ENCODE measurements at places on chromosomes 1 and 21.

DNA sequence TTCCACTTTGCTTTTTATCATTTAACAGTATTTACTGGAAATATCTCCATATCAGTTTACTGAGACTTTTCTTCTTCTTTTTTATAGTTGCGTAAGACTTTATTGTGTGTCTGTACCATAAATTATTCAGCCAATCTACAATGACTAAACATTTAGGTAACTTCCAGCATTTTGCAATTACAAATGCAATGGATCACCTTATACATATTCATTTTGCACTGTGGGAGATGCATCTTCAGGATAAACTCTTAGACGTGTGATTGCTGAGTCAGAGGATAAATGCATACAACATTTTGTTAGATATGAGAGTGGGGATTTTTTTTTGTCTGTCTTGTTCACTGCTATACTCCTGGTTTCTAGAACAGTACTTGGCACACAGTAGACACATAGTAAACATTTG, 95.7 kb upstream of the GCLM start:
- no peak for DNase-seq

DNA sequence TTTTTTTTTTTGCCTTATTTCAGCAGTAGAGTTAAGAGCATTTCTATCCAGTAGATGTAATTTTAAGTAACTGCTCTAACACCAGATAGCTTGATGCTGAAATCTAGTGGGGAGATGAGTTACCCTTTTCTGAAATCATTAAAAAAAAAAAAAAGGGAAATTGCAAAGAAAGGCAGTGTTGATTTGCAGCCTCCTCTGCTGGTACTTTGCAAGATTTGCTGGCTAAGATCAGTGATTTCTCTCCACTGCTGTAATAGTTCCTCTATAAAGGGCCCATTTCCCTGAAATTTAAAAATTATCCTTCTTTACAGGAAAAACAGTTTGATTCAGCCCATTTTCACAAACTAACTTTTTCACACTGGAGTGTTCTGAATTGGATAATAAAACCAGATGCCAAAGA, 120.6 kb downstream of the PTBP2 start:
- no peak for DNase-seq

GRCh38 chr1:11930571-11931445, 3.7 kb upstream of the PLOD1 start:
- DNase-seq: no peak

DNA sequence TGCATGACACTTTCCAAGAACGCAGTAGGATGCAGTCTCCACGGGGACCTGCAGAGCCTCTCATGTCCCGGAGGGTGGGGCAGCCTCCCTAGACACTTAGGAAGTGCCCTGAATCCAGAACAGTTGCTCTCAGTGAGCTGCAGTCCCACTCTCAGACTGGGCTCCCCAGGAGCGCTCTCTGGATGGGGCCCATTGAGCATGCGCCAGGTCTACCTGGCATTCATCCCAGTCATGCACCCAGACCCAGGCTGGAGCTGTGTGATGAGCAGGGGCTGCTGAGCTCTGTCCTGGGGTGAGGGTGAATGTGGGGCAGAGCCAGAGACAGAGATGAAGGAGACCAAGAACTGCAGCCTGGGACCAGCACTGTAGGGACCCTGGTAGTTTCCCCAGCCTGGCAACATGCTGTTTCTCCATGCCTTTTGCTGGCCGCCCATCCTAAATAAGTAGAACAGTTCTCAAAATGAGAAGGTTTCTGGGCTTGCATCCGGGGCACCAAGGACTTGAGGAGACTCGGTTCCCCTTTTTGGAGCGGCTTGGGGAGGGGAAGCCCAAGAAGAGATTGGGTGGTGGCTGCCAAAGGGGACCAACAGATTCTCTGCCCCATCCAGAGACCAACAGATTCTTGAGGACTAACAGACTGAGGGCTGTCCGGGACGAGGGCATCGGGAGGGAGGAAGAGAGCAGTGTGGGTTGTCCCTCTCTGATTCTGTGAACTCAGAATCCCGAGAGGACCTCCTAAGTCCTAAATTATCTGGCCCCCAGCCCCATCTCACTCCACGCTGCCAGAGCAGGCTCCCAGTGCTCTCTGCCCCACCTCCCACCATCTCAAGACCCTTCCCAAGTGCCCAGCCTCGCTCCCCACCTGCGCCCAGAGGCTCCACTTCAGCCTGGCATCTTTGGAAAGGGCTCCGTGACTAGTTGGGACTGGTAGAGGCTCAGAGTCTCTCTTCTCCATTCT, 1.0 kb upstream of the PGLYRP4 start:
- DNase-seq: no peak

GRCh38 chr1:30882678-30883388, 25.7 kb downstream of the SDC3 start:
- DNase-seq: no peak

DNA sequence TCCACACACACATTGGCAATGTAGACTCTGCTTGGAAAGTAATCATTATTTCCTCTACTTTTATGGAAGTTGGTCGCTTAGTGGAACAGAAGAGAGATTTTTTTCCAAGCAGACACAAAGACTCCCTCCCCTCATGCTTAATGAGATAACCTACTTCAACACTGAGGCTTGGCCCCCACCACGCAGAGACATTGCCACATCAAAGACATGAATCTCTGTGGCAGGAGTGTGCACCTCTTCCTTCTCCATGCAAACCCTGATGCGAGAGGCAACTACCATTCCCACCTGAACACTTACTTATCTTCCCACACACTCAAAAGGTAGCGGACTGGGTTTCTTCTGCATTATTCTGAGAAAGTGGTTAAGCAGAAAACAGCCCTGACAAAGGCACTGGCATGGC, 37.3 kb upstream of the LPAR3 start:
- DNase-seq: no peak

All from NCI-H524 (cell line).